Body of pancreas (tissue), 4 donors: ENCODE measurements at places on chromosomes 7 and 10. TPM values are rescaled to one million over a fixed set of nuclear protein-coding genes. Genes with fewer than 3 reads are reported as not detected.

DNA sequence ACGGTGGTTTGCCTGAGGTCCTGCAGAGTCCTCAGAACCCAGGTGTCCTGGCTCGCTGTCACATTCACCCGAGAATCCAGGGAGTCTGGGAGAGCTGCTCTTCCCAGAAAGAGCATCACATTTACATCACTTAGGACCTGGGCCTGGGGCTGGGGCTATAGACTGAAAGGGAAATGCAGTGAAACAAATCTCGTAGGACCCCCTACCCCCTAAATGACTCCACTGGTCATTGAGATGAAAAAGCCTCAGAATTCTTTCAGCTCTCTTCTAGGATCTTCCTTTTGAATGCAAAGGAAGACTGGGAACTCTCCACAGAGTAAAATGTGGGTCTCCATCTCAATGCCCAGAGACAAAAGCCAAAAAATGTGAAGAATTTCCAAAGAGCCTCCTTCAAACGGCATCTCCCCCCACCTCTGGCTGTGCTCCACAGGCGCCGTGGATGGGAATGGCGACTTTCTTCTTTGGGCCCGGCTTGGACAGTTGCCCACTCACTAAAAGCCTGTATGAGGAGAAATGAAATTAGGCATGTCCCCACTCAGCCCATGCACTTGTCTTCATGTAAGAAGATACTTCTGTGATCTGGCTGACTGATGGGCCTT, 49.0 kb upstream of the PODXL start:
- H3K4me3 ChIP-seq, result no peak overlapping the region
- no peaks in the 10 kb centered on the region for H3K27me3 ChIP-seq
- no peaks in the 10 kb centered on the region for H3K4me1 ChIP-seq

GIMAP8 gene
- total RNA-seq, result 0.99 TPM

DNA sequence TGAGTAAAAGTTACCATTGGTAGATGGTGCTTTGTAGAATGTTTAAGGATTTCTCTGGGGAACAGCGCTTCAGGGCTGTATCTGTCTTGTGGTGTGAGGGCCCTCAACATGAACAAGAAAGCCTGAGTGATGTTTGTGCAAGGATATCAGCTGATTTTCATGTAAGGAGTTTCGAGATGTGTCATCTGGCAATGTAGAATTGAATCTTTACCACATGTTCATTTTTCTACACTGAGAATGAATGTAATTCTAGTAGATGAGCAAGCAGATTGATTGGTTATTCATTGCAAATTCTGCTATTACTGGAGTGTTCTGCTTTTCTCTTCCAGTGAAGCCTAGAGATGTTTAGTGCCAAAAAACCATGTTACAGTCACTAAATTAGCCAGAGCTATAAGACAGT, 87.7 kb downstream of the ST7 start:
- no peak overlapping the region for H3K4me3 ChIP-seq
- no peak for DNase-seq
- no peak overlapping the region for H3K27ac ChIP-seq

CYP2W1 gene
- total RNA-seq, result not detected

CCL24 gene
- total RNA-seq, result not detected

GRCh38 chr10:116815641-116816415, 33.5 kb upstream of the ENO4 start:
- H3K27me3 ChIP-seq, result peaks cover 10% of the 10 kb centered on the region
- H3K36me3 ChIP-seq, result no peaks in the 10 kb centered on the region
- H3K27ac ChIP-seq, result no peak overlapping the region
- no peak overlapping the region for H3K4me3 ChIP-seq
- H3K4me1 ChIP-seq, result no peaks in the 10 kb centered on the region

DNA sequence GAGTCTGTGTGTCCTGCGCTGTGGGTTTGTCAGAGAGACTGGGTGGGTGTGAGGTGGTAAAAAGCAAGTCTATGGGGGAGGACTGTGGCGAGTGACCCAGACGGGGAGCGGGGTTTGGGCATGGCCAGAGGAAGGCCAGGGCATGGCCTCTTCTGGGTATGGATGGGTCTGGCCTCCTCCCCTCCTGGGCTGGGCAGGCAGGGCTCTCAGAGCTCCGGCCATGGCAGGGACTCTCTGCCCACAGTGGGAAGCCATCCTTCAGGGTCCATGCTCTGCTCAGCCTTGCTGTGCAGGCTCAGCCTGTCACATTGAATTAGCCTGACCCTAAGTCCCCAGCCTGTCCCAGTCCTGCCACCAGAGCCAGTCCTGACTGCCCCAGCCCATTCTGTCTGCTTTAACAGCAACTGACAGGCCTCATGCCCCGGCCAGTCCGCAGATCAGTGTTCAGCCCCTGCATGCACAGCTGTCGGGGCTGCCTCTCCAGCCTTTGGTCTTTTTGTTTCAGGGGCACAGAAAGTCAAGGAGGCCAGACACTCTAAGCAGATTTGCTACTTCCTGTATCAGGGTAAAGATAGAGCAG, 7.9 kb downstream of the ANTXRL start:
- no peaks in the 10 kb centered on the region for H3K36me3 ChIP-seq
- no peak overlapping the region for H3K27ac ChIP-seq
- no peak for DNase-seq
- no peak overlapping the region for H3K4me3 ChIP-seq

ZNF804B gene
- total RNA-seq, result under 0.01 TPM

NPY4R2 gene
- not detected for total RNA-seq

- H3K36me3 ChIP-seq, result no peaks in the 10 kb centered on the region
- DNase-seq, result no peak
- H3K27me3 ChIP-seq, result no peaks in the 10 kb centered on the region
- H3K4me3 ChIP-seq, result no peak overlapping the region
- H3K4me1 ChIP-seq, result no peaks in the 10 kb centered on the region
- H3K27ac ChIP-seq, result no peak overlapping the region
Observed at GRCh38 chr10:30752481-30752881, 122.9 kb upstream of the LYZL2 start.

TACR2 gene
- 0.66 TPM for total RNA-seq

DNA sequence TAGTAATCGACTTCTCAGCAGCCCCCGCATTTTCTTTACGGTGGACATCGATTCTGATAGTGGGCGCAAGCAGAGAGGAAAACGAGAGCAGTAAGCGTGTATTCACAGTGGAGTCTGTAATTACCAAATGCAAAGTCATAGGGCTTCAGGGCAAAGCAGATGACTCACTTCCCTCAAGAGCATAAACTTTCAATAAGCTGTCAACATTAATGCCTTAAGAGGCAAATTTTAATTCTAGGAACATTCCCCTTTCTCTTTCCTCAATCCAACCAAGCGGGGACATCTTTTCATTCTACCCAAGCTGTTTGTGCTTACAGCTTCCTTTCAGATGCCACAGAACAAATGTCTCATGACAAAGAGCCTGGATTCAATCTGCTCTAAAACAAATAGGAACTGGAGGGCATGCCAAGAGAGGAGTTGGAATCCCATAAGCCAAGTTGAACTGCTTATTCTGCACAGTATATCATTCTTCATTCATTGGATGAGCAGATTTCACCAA, 48.6 kb downstream of the MALSU1 start:
- H3K36me3 ChIP-seq, result no peaks in the 10 kb centered on the region
- H3K4me3 ChIP-seq, result no peak overlapping the region
- H3K4me1 ChIP-seq, result no peaks in the 10 kb centered on the region
- DNase-seq, result no peak

DNA sequence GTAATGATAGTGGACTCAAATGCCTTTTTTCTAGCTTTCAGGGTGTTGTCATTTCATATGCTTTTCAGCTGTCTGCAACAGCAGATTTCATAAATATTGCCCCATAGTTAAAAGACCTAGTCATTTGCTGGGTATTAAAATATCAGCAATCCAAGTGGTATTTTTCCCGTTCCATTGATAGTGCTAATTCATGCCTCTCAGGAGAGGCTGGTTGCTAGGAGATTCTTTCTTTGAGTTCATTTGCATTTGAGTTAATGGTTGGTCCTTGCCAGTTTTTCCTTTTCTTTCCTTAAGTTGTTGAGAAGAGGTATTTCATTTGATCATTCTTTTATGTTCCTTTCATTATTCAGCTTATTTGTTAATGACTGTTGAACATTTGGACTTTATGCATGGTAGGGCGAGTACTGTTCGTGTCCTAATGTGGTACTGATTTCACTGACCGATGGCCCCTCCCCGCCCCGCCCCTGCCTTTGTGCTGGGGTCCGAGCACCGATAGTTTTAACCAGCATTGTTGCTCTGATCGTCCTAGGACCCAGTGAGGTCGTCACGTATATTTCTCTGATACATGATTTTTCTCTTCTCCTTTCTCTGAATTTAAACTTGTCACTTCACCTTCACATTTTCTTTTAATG, 128.6 kb downstream of the CCNY start:
- H3K27me3 ChIP-seq, result no peaks in the 10 kb centered on the region
- no peak for DNase-seq
- H3K4me1 ChIP-seq, result peaks cover 51% of the 10 kb centered on the region
- H3K4me3 ChIP-seq, result no peak overlapping the region
- H3K36me3 ChIP-seq, result no peaks in the 10 kb centered on the region

DNA sequence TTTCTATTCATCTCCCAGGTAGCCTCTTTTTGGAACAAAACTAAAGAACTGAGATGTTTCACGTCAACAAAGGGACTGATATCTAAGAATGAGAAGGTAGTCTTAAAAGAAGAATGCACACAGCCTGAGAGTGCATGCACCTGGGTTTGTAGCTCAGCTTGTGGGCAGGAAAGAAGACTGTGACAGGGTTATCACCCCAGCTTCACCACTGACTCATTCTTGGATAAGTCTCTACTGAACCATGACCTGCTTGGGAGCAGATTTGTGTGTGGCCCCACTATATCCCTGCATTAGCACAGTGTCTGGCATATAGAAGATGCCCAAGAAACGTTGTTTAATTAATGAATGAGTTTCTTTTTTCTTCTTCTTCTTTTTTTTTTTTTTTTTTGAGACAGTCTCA, 187.5 kb downstream of the GPAM start:
- no peak overlapping the region for H3K27ac ChIP-seq
- DNase-seq, result no peak
- H3K4me3 ChIP-seq, result no peak overlapping the region
- H3K4me1 ChIP-seq, result no peaks in the 10 kb centered on the region

TBXAS1 gene
- 10.6 TPM for total RNA-seq

GRCh38 chr10:62830679-62831078, 14.5 kb upstream of the EGR2 start:
- H3K36me3 ChIP-seq, result no peaks in the 10 kb centered on the region
- no peaks in the 10 kb centered on the region for H3K4me1 ChIP-seq
- no peak for DNase-seq
- H3K27me3 ChIP-seq, result no peaks in the 10 kb centered on the region
- no peak overlapping the region for H3K4me3 ChIP-seq

DNA sequence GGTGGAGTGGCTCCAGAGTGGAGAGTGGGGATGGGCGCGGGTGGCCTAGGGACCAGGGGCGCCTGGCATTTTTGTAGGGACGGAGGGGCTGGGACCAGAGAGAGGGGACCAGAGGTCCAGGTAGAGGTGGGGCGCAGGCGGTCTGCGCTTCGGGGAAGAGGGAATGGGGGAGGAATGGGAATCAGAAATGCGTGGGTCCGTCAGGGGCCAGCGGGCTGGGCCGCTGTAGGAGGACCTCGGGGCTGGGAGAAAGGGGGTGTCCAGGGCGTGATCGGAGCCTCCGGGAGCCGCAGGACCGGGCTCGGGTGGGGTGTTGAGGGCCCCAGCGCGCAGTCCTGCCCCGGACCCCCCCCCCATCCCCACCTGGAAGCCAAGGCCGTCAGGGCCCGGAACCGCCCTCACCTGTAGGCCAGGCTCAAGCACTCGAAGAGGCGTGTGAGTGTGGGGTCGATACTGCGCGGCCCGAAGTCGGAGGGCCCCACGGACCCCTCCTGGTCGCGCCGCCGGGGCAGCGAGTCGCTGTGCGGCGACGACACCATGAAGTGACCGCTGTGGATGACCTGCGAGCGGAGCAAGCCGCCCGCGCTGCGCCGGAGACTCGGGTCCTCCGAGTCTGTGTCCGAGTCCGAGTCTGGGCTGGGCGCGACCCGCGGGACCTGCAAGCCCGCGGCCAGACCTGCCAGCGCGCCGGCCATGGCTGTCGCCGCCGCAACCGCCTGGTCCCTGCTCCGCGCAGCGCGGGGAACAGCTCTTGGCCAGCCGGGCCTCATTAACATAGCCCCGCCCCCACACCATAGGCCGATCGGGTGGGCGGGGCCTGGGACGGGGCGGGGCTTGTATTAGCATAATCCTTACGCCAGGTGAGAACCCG, at the start of gene MLXIPL:
TSS of gene MLXIPL (minus strand) at position 725 of the 871 bp plus-strand sequence. CDS start at position 695, 30 bp downstream.
- peak; percentile 97 for DNase-seq
- no peaks in the 10 kb centered on the region for H3K36me3 ChIP-seq
- peaks cover 26% of the 10 kb centered on the region for H3K4me1 ChIP-seq
- peak within 1 kb of the TSS; percentile 16 for H3K4me3 ChIP-seq
- no peaks in the 10 kb centered on the region for H3K27me3 ChIP-seq
- H3K27ac ChIP-seq, result peak within 1 kb of the TSS; percentile 57

RFC2 gene
- total RNA-seq, result 7.9 TPM

DNA sequence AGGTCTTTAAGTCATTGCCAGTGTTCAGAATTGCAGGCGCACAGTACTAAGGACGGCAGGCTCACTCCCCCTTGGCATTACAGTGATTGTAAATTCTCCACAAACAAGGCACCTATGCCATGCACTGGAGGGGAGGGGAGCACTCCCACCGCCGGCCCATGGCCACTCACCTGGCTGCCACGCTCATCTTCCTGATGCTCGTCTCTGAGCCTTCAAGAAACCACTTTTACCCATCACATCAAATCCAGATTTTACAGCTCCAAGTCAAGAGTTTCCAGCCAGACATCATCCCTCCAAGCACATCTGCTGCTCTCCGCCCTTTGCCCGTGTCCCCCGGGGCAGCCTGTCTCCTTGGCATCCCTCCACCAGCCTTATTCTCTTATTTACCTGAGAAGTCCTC, 350.2 kb upstream of the SHH start:
- DNase-seq, result no peak
- no peaks in the 10 kb centered on the region for H3K4me1 ChIP-seq
- H3K27ac ChIP-seq, result no peak overlapping the region
- no peaks in the 10 kb centered on the region for H3K36me3 ChIP-seq
- no peak overlapping the region for H3K4me3 ChIP-seq

DNA sequence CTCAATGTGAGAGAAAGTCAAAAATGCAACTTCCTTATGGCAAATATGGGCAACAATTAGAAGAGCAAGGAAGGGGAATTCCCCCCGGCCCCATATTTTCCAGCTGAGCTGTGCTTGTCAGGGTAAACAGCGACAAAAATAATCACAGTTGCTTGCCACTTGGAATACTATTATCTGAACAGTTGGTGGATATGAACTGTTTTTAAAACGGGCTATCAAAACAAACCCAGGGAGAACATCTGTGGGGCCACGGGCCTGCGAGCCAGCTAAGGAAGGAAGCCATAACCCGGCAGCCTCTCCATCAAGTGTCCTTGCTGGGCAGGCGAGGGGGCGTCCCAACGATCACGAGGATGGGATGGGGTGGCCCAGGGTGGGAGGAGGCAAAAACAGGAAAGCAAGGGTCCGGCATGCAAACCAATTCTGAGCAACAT, 228.4 kb downstream of the ARHGAP12 start:
- H3K4me1 ChIP-seq, result no peaks in the 10 kb centered on the region
- no peak overlapping the region for H3K4me3 ChIP-seq
- no peaks in the 10 kb centered on the region for H3K36me3 ChIP-seq
- H3K27me3 ChIP-seq, result no peaks in the 10 kb centered on the region
- no peak for DNase-seq
- H3K27ac ChIP-seq, result no peak overlapping the region
